A549 treated with dexamethasone at 1 μM for 4 hours (cell line): ENCODE measurements at places on chromosomes 7 and 10. TPM values are rescaled to one million over a fixed set of nuclear protein-coding genes. Genes with fewer than 3 reads are reported as not detected.

The HOXA11 gene
- total RNA-seq: 0.36 to 0.63 TPM (median 0.56 TPM) in 5 replicates

The CXCL12 gene
- 0.03 to 0.22 TPM (median 0.14 TPM) in 5 replicates for total RNA-seq

The UCN3 gene
- total RNA-seq: not detected in 5 replicates

The ODAD2 gene
- total RNA-seq: 0.05 to 0.07 TPM in 2 of 5 replicates, not detected in the others

The LRRC17 gene
- total RNA-seq: 0.03 to 0.13 TPM (median 0.06 TPM) in 4 of 5 replicates, not detected in the other

The MKX gene
- not detected in 5 replicates for total RNA-seq

The OR2A12 gene
- not detected in 5 replicates for total RNA-seq

The PRPF18 gene
- total RNA-seq: 19.5 to 24.3 TPM (median 20.6 TPM) in 5 replicates

The GNGT1 gene
- not detected in 5 replicates for total RNA-seq
